ENCODE measurements at places on chromosomes 12 and 14.

- DNase-seq: no peak
Measured at GRCh38 chr12:24177889-24178288, 228.4 kb upstream of the SOX5 start.

DNA sequence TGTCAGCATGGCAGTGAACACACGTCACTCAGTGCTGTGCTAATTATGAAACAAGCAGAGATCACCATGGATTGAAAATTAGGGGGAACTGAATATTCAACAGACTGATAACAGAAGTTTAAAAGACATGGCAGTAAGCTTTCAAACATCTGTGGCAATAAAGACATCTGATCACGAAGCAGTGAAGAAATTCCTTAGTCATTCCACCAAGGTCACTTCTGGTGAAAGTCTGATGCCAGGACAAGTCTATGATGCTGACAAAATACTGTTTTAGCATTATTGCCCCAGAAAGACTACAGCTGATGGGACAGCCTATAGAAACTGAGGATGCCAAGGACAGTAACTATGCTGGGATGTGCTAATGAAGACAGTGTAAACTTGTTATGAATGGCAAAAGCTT is 126.9 kb upstream of the RBM19 start:
- no peak for DNase-seq

- peak; percentile 45 for DNase-seq
Measured at GRCh38 chr12:63880742-63881263, 36.3 kb downstream of the SRGAP1 start.

DNA sequence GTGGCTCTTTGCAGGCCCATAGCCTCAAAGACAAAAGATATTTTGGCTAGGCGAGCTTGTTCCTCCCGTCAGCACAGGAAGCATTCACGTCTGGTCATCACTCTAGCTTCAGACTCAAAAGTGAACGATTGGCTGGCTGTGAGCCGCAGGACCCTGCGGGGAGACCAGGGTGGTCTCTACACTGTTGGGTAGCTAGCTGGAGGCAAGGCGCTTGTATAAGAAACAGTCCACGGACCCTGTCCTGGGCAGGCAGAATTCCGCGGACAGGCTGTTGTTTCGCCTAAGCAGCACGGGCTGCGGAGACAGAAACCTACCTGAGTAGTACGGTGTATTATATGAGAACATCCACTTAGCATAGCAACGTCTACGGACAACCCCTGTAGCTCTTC is 29.6 kb downstream of the WBP11 start:
- DNase-seq: no peak

GRCh38 chr14:103624860-103625259 is 4.2 kb upstream of the KLC1 start:
- no peak for DNase-seq

DNA sequence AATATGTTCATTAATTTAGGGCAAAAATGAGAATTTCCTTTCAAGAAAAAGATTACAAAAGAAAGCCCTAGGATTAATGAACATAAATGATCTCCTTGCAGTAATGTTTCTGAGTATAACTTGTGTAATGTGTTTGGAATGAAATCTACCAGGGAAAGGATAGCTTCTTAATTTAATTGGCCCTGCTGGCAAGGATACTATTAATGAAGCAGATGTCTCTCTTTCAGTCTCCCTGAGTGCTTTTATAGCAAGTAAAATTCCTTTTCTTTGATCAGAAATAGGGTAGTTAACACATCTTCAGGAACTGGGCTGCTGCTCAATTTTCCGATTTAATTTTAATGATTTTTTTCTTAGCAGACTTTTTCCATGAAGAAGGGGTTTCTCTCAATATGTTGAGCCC is 379.4 kb upstream of the PDE3A start:
- DNase-seq: no peak

DNA sequence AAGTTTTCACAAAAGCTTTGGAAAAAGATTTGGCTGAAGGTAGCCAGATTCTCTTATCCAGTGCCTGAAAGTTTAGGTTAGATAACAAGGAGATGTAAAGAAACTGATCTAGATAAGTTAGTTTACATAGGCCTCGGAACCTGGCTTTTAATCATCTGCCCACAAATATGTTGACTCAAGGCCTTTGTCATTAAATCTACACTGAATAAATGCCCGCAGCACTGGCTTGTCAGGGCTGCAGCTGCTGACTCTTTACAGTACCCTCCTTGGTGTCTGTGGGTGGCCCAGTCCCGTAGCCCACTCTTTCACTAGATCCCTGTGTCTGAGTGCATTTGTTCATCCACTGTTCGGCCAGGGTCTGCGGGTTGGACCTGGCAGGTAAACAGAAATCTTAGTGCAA is 58.0 kb downstream of the TMEM116 start:
- DNase-seq: no peak

DNA sequence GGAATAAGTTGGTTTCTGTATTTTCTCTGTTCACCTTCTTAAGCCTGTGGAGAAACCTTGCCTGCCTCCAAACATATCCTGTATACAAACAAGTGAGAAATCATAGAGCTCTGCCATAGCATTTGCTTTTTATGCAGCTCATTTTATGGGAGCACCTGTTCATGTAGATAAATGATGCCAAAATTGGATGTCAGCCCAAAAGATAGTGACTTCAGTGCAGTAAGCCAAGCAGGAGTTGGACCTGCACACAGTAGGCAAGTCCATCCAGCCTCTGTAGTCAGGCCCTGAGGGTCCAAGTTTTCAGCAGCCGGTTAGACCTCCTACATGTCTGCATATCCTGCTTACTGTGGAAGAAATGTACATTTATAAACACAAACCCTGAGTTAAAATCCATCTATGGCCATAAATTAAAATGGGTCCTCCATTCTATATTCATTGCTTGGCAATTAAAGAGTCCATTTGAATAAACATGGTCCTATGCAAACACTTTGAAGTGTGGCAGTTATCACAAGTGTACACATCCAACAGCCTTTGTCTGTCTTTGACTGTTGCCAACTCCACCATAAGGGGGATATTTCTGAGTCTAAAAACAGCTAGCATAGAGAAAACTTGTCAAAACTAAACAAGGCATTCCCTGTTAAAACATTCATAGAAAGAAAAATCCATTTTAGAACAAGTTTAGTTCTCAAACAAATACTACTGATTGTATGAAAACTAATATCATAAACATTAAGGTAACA is 847.8 kb downstream of the RPS29 start:
- peak; percentile 88 for DNase-seq

- no peak for DNase-seq
Measured at GRCh38 chr14:57150449-57150848, 118.3 kb downstream of the EXOC5 start.

GRCh38 chr12:28777603-28778365 is 371.3 kb upstream of the FAR2 start:
- no peak for DNase-seq

DNA sequence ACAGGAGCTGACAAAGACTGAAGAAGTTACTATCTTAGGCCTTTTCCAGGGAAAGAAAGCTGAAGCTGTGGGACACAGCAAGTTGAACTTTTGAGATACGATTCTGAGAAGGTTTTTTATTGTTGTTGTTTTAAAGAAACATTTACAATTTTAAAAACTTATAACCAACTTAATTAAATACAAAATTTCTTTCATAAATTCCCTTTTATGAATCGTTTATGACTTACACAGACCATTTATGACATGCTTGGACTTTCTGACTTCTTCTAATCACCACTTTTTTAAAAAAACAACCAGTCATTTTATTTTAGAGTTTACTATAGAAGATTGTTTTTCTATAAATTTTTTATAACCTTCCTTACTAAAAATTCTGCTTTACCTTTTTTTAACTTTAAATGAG is 68.7 kb downstream of the DHRS2 start:
- no peak for DNase-seq

DNA sequence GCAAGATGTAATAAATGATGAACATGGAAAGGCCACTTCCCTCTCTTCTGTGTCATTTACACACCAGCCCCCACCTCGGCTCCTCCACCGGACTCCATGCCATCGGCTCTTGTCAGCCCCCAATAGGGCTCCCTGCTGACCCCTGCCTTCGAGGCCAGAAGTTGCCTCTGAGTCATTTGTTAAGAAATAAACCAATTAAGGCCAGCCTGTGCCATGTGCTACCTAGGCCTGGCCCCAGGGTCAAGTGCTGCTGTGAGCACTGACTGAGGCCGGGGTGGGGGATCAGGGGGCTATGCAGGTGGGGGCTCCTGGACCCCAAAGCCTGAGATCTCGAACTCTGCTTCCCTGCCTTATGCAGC is 53.2 kb downstream of the TESC start:
- DNase-seq: no peak

GRCh38 chr14:54356172-54356571 is 40.6 kb upstream of the CDKN3 start:
- no peak for DNase-seq

- no peak for DNase-seq
Measured at GRCh38 chr12:13126494-13126893, 23.0 kb upstream of the GSG1 start.

DNA sequence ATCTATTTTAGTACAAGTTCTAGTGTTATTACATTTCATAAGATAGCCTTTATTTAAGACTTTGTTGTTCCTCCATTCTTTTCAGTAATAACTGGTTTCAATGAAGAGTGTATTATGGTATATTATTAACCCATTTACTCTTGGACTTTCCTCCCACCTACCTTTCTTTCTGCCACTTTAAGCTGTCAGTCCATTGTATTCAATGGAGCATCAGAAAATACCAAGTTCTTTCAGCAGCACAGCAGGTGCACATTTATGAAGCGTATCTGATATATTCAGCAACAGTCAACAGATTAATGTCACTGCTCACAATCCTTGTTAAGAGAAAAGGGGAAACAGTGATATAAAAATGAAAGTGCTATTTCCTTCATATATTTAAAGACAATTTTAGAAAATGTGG is 660.9 kb downstream of the C12orf50 start:
- peak; percentile 91 for DNase-seq

GRCh38 chr12:16636435-16637055 is 30.6 kb upstream of the LMO3 start:
- DNase-seq: no peak

DNA sequence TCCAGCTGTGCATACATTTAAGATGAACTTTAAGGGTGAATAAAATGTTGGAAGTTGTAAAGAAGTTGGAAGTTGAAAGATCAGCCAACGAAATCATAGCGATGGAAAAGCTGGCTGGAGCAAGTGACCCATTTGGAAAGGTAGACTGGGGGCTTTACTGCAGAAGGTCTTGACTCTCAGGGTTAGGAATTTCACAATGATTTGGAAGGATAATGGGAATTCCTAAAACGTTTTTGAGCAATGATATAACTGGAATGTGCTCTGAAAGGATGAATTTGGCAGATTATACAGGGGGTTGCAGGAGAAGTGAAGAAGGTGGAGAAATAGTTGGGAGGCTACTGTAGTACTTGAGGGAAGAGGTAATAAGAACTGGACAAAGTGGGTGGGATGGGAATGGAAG is 27.4 kb downstream of the EMP1 start:
- DNase-seq: no peak
